ENCODE measurements at places on chromosomes 2 and 18. TPM values are rescaled to one million over a fixed set of nuclear protein-coding genes. Genes with fewer than 3 reads are reported as not detected.

Gene PLEKHA3
- 4.2 TPM for polyA plus RNA-seq

Gene SULT1C2
- polyA plus RNA-seq, result 0.67 TPM

Gene APOB
- polyA plus RNA-seq, result not detected

Gene KCNJ13
- polyA plus RNA-seq, result 0.92 TPM

Gene CCL20
- polyA plus RNA-seq, result 15.6 TPM

Gene PTPN18
- polyA plus RNA-seq, result 55.3 TPM

Gene TGFA
- 8.7 TPM for polyA plus RNA-seq

Gene CWC22
- 7.2 TPM for polyA plus RNA-seq

Gene ALLC
- not detected for polyA plus RNA-seq

All from sigmoid colon (tissue), 7 donors.